ENCODE measurements at places on chromosomes 7 and 10.

- peak; percentile 97 for DNase-seq
These were observed 149.5 kb upstream of the SVIL start for GRCh38 chr10:29784175-29784773.

GRCh38 chr7:158645842-158646241, 58.2 kb upstream of the PTPRN2 start:
- DNase-seq: no peak

DNA sequence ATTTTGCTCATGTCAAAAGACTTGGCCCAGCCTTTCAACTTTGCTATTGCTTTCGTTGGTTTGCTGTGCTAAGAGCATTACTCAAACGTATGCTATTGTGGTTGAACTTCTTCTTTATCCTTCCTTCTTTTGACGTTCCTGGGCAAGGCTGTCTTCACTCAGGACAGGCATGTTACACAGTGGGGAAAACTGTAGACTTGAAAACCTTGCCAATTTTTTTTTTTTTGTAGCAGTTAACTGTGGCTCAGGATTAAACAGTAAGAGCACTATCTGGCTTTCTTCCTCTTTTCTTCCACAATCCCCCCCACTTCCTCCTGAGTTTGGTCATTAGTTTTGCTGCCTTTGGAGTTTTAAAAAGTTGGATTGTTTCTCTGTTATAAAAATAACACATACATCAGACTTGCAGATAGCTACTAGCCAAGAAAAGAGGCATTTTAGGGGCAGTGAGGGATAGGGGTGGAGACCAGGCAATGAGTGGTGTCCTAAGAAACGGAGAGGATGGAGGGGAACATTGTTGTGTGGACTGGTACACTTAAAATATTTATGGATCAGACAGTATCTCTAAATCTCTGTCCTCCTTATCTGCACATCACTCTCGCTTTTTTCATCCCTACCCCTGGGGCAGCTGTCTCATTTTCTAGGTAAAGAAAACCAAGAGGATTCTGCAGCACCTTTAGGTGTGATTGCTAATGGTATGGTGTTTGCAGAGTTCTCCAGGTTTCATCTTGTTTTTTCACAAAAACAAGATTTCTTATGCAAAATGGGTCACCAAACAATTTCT, 181.7 kb downstream of the LRMDA start:
- peak; percentile 83 for DNase-seq

DNA sequence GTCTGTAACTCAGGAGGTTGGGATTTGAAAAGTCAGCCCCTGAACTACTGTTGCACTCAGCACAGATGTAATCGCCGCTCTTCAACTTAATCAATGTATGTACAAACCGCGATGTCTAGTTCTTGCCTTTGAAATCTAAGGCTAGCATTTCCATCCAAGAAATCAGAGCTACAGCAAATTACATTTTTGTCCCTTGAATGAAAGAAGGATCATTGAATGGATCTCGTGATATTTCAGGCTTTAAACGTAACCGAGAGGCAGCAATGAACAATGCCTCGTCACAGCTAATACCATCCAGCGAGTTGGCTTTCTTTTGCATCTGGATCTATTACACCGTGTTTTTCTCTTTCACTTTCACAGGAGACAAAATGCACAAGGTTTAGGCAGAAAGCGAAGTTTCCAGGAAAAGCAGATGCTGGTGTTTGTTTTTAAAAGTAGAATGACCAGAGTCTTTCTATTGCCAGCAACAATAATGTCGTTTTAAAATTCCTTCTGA, 5.5 kb downstream of the SKIDA1 start:
- DNase-seq: peak; percentile 78

DNA sequence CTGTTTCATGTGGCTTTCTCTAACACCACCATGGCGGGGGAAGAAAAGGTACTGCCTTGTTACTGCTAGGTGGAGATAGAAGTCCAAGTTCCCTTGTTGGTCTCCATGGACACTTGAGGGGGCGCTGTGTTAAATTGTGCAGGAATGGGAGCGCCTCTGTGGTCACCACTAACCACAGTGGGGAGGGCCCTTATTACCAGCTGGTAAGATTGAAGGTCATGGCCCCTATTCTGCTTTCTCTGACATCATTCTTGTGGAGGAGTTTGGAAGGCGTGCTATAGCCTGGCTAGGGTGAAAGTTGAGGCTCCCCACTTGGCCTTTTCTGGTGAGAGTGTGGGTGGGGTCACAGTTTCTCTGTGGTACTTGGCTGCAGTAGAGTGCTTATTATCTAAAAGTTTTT, 14.9 kb upstream of the MXI1 start:
- no peak for DNase-seq

DNA sequence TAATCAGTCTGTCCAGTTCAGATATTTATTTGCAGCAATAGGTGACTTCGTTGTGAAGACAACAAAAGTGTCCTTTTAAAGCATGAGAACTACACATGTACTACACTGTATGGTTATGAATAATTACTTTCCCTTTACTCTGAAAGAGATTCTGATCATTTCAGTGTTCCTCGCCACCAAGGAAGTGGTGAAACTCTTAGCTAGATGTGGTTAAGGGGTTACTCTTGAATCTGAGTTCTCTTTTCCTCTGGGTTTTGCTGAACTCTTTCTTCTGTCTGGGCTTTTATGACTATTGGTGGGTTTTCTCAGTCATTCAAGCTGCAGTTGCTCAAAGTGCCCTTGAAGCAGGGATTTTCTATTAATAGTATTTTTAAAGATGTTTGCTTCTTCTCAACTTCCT, 127.9 kb upstream of the SEM1 start:
- DNase-seq: no peak

All from fibroblast of skin of right quadriceps (primary cell).